A673 (cell line): ENCODE measurements at places on chromosomes 5 and 9. TPM values are rescaled to one million over a fixed set of nuclear protein-coding genes. Genes with fewer than 3 reads are reported as not detected.

HTR4 gene
- not detected in 2 replicates for total RNA-seq

DNA sequence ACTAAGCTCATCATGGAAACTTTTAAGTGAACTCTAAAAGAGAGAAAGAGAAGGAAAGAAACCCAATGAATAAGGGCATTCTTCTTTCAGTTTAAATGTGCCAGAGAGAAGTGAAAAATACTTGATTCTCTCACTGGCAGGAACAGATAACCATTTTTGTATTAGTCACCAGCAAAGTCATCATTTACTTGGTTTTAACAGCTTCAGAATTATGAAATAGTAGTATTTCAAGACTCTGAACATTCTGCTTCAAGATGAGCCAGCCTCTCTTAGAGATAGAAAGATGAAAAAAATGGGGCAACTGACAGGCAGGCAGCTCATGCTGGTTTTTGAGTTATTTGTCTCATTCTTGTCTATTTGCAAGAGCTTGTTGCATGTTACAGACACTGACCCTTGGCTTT, 103.5 kb downstream of the GCNT1 start:
- no peak overlapping the region for H3K27ac ChIP-seq
- H3K4me3 ChIP-seq, result no peak overlapping the region
- DNase-seq, result no peak
- peaks cover 36% of the 10 kb centered on the region for H3K27me3 ChIP-seq
- no peaks in the 10 kb centered on the region for H3K4me1 ChIP-seq

GRCh38 chr5:31574772-31575171, 42.7 kb downstream of the C5orf22 start:
- H3K36me3 ChIP-seq, result no peaks in the 10 kb centered on the region
- H3K4me1 ChIP-seq, result no peaks in the 10 kb centered on the region
- H3K27ac ChIP-seq, result no peak overlapping the region
- no peak overlapping the region for H3K4me3 ChIP-seq

- no peaks in the 10 kb centered on the region for H3K27me3 ChIP-seq
- peak; percentile 63 for DNase-seq
- no peaks in the 10 kb centered on the region for H3K36me3 ChIP-seq
- H3K27ac ChIP-seq, result peak overlapping the region; percentile 63
- no peak overlapping the region for H3K4me3 ChIP-seq
- H3K4me1 ChIP-seq, result peaks cover 49% of the 10 kb centered on the region
Observed at GRCh38 chr5:167730121-167730520, 561.3 kb upstream of the WWC1 start.
